ENCODE measurements at places on chromosomes 7 and 10.

DNA sequence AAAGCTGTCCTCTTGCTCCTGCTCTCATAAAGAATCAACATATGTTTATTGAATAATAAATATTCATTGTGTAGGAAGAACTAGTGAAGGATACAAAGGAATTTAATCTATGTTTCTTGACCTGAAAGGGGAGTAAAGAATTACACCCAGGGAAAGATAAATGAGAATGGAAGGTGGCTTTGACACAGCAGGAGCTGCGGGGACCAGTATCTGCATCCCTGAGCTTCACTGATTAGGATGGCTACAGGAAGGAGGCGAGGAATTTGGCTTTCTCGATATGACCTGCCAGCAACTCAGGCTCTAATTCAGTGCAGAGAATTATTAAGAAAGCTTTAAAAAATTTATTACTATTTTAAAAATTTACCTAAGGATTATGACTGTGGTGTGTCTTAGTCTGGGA is 194.6 kb downstream of the SEC23IP start:
- no peak for DNase-seq

GRCh38 chr7:81638198-81638597 is 131.6 kb downstream of the HGF start:
- peak; percentile 57 for DNase-seq

DNA sequence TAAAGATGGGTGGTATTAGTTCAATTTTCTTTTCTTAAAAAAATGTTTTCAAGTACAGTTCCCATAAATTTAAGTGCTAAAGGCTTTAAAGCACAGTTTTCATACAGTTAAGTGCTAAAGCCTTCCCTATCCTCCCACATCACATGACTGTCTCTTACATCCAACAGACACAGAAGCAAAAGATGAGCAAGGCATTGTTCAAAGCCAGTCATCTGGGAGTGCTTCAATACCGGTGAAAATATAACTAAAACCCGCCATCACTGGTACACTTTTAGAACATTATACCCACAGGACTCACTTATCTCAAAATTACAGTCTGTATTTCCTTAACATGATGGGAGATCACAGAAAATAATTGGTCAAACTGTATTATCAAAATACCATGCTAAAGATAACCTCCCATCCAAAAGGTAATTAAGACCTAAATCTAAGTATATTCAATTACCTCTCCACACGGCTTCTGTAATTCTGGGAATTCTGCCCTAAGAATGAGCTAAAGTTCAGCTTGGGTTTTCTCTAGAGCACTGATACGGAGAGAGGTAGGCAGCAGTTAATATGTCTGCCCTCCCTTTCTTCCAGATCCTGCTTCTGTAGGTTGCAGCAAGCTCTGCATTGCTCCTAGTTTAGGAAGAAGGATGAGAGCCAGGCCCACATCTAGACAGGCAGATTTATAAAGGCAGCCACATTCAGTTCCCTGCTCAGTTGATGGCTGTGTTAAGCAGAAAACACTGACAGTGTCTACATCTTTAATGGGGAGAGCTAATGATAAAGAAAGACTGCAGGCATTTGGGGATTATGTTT is 474.8 kb upstream of the PFKP start:
- no peak for DNase-seq

GRCh38 chr7:123811056-123811455 is 33.9 kb upstream of the HYAL4 start:
- DNase-seq: no peak

DNA sequence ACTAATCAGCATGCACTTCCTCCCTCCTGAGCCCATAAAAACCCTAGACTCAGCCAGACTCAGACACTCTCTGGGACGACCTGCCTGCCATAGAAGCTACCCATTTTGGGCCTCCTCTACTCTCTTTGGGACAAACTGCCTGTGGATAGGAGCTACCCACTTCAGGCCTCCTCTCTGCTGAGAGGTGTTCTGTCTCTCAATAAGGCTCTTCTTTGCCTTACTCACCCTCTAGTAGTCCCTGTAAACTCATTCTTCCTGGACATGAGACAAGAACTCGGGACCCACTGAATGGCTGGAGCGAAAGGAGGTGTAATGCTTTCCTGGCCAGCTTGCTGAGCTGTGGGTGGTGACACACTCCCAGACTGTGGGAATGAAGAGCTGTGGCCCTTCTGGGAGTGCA is 424.8 kb upstream of the FZD8 start:
- no peak for DNase-seq

DNA sequence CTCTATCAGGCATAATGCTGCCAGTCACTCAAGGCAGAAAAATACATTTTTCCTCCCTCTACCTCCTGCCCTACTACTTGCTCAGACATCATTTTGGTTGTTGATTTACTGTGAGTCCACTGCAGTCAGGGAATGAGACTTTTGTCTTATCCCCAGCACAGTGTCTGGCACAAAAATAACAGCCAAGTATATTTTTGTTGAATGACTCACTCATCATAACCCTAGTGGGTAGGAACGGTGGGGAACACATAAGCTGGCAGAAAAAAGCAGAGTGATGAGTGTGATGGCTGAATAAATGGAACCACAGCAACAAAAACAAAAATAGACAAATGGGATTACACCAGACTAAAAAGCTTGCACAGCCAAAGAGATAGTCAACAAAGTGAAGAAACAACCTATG is 65.8 kb upstream of the LAMB4 start:
- no peak for DNase-seq
